ENCODE measurements at places on chromosomes 2 and 18.

DNA sequence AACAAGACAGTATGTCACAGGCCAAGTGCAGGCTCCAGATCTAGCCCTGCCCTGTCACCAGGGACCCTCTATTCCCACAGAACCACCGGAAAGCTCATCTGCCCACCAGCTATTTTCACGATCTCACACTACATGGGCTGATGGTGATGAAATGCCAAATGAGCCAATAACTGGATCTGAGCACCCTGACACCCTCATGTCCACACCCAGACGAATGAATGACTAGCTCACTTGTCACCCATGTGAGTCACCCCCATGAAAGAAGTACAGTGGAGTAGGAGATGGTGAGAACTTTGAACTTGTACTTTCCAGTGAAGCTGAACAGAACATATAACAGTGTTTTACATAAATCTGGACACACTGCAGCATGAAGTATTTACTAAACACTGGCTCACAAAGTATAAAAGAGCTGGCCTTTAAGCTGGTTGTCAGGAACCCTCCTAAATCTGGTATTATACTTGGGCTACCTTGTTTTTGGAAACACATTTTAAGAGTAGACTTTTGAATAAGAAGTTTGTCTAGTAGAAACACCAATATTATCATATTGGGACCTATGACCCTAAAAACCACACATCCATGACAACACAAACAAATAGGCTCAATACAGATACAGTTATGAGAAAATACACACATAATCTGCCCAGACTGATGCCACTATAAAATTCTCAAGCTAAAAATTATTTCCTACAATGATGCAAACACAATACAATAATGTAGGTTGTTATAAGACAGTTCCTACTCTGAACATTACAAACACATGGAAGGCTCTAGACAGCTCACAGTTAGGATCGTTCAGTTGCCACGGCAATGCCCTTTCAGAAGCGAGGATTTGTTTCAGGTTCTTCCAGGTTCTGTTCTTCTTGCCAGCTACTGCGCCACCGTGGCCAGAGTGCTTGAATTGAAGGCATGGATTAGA, 19.0 kb downstream of the INO80C start:
- H3K4me1 ChIP-seq, result peaks cover 46% of the 10 kb centered on the region
- peaks cover 8% of the 10 kb centered on the region for H3K36me3 ChIP-seq
- H3K27me3 ChIP-seq, result no peaks in the 10 kb centered on the region

DNA sequence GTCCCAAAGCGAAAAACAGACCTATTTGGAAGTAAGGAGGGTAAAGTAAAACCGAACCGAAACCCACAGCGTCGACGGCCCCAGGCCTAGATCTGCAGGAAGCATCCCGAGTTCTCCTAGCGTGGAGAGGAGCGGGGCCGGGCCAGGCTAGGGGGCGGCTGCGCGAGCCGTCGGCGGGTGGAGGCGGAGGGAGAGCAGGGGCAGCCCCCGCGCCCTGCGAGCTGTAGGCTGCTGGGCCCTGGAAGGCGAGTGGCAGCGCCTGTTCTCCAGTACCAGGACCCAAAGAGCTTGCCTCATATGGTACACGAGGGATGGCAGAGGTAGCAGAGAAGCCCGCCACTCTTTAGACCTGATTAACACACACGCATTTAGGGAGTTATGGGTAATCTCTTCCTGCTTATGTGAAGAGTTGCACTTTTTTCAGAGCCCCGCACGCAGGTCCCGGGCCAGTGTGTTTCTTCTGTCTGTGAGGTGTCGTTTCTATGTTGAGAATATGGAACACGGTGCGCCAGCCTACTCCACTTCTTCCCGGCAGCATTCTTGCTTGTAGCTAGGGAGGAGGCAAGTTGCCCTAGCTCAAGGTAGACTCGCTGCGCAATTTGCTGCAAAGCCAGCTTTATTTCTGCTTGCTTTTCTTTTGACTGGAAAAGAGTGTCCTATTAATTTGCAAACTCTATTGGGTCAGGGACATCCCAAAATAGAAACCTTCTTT, 71.1 kb downstream of the ARHGEF33 start:
- H3K4me3 ChIP-seq, result peak overlapping the region; percentile 65
- peaks cover 6% of the 10 kb centered on the region for H3K27me3 ChIP-seq
- no peak for DNase-seq
- no peaks in the 10 kb centered on the region for H3K36me3 ChIP-seq

- no peak overlapping the region for H3K4me3 ChIP-seq
- no peak overlapping the region for H3K27ac ChIP-seq
- H3K27me3 ChIP-seq, result no peaks in the 10 kb centered on the region
- no peaks in the 10 kb centered on the region for H3K4me1 ChIP-seq
- H3K36me3 ChIP-seq, result peaks cover 80% of the 10 kb centered on the region
- DNase-seq, result no peak
These were observed 15.9 kb downstream of the PDIA6 start for GRCh38 chr2:10796703-10797102.

GRCh38 chr18:332721-333510, 65.1 kb upstream of the THOC1 start:
- H3K4me3 ChIP-seq, result no peak overlapping the region
- no peak overlapping the region for H3K27ac ChIP-seq
- no peaks in the 10 kb centered on the region for H3K27me3 ChIP-seq
- peaks cover 14% of the 10 kb centered on the region for H3K4me1 ChIP-seq
- no peak for DNase-seq

GRCh38 chr2:8067784-8068336, 614.0 kb upstream of the ID2 start:
- no peaks in the 10 kb centered on the region for H3K27me3 ChIP-seq
- no peak overlapping the region for H3K27ac ChIP-seq
- H3K36me3 ChIP-seq, result no peaks in the 10 kb centered on the region
- no peaks in the 10 kb centered on the region for H3K4me1 ChIP-seq

DNA sequence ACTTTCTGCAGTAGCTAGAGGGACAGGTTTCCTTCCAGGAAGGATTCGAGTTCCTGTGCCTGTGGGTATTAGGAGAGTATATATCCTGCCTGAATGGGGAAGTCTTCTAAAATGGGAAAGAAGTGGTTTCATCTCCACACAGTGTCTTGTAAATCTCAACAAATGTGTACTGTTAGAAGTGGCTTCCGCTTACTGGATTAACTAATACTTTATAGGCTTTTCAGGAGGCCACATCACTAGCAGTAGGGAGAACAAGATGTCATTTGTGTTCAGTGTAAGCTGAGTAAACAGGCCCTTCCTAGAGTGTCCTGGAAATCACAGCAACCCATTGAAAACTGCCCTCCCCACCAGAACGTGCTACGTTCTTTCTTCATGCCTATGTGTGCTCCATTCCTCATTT, 12.5 kb upstream of the POLR1B start:
- no peaks in the 10 kb centered on the region for H3K4me1 ChIP-seq
- no peak overlapping the region for H3K27ac ChIP-seq
- H3K27me3 ChIP-seq, result no peaks in the 10 kb centered on the region
- peaks cover 51% of the 10 kb centered on the region for H3K36me3 ChIP-seq
- no peak for DNase-seq

GRCh38 chr2:220000586-220000985, 373.2 kb downstream of the SLC4A3 start:
- no peak for DNase-seq
- no peak overlapping the region for H3K27ac ChIP-seq
- no peak overlapping the region for H3K4me3 ChIP-seq
- H3K27me3 ChIP-seq, result no peaks in the 10 kb centered on the region

GRCh38 chr2:156619021-156619539, 182.9 kb downstream of the GPD2 start:
- DNase-seq, result peak; percentile 59
- no peak overlapping the region for H3K27ac ChIP-seq
- no peaks in the 10 kb centered on the region for H3K4me1 ChIP-seq

DNA sequence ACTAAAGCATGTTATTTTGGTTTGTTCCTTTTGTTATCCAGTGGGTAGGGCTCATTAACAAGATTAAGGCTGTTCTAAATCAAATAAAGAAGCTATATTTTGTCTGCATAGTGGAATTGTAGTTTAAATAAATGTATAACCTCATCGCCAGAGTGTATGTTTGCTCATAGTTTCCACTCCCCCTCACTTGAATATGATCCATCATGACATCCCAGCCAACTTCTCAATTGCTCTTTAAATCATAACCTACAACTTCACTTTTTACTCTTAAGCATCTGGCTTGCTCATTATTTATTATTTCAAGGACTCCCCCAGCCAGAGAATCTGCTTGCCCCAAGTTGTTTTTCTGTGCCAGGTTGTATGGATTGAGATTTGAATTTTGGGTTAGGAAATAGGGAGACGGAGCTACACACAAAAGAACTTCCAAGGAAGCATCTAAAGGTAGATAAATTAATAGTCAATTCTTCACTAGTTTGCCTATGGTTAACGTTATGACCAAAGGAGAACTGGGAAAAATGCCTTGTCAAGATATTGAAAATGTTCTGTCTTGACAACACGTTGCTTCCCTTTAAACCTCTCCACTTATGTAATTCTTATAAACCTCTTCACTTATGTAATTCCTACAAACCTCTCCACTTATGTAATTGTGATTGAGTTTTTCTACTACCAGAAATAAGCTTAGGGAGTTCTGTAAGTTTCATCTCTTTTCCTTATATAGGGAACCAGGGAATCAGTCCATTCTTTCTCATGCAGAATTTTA, 55.4 kb upstream of the UPP2 start:
- H3K27me3 ChIP-seq, result peaks cover 16% of the 10 kb centered on the region
- no peaks in the 10 kb centered on the region for H3K4me1 ChIP-seq
- H3K36me3 ChIP-seq, result no peaks in the 10 kb centered on the region
- H3K27ac ChIP-seq, result no peak overlapping the region

GRCh38 chr18:35144698-35145097, 96.1 kb upstream of the ZNF397 start:
- H3K27ac ChIP-seq, result no peak overlapping the region
- DNase-seq, result no peak
- no peaks in the 10 kb centered on the region for H3K4me1 ChIP-seq
- H3K36me3 ChIP-seq, result no peaks in the 10 kb centered on the region

DNA sequence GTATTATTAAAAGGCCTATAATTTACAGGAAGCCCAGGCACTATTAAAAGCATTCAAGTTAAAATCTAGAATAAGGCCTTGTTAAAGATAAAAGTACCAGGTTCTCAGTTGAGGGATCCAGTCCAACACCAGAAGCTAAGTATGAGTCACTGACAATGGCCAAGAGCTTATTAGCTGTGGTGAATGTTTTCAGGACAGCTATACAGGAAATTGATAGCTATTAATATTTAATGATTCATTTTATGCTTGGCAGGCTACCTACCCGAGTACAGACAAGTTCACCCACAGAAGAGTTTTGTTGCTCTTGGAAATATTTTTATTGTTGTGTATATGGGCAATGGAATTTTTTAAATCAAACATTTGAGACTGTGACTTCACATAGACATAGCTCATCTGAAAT, 729.6 kb upstream of the ZNF804A start:
- no peak for DNase-seq
- no peak overlapping the region for H3K27ac ChIP-seq
- H3K27me3 ChIP-seq, result no peaks in the 10 kb centered on the region
- no peak overlapping the region for H3K4me3 ChIP-seq

- H3K4me1 ChIP-seq, result no peaks in the 10 kb centered on the region
- no peak overlapping the region for H3K27ac ChIP-seq
- H3K4me3 ChIP-seq, result no peak overlapping the region
- H3K36me3 ChIP-seq, result no peaks in the 10 kb centered on the region
These were observed 15.5 kb upstream of the BIN1 start for GRCh38 chr2:127122361-127123027.

GRCh38 chr2:211055438-211055837, 499.0 kb downstream of the CPS1 start:
- no peak overlapping the region for H3K4me3 ChIP-seq
- no peaks in the 10 kb centered on the region for H3K27me3 ChIP-seq
- no peaks in the 10 kb centered on the region for H3K36me3 ChIP-seq
- no peaks in the 10 kb centered on the region for H3K4me1 ChIP-seq

DNA sequence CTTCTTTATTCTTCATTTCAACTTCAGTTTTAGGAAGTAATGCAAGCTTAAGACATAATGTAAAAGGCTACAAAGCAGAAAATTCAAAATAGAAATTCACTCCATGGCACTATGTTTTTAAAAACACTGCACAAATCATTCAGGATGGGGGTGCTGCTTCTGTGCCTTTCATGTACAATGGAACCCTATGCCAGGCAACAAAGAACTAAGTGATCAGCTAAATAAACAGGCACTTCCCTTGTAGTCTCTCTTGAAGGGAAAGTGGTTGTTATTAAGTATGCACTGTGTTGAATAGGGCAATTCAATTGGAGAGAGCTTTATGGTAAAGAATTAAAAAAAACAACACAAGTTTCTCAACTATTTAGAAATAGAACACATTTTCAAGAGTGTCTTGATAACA, 10.9 kb upstream of the ERBB4 start:
- no peaks in the 10 kb centered on the region for H3K36me3 ChIP-seq
- H3K27me3 ChIP-seq, result no peaks in the 10 kb centered on the region
- H3K27ac ChIP-seq, result no peak overlapping the region
- no peak overlapping the region for H3K4me3 ChIP-seq

DNA sequence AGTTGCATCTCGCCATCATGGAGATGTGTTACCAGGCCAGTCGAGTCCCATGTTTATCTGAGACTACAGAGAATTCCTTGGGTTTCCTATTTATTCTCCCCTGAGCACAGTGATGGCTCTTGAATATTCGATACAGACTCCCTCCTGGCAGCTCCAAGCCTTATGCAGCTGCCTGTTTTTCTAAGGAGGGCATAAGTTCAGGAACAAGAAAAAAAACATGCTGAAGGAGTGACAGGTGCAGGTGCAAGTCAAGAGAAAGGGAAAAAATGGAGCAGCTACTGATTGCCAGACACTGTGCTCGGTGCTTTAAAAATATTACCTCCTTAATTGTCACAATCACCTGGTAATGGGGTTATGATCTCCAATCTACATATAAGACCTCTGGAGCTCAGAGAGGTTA, 177.2 kb upstream of the DPP10 start:
- no peaks in the 10 kb centered on the region for H3K4me1 ChIP-seq
- H3K36me3 ChIP-seq, result no peaks in the 10 kb centered on the region
- H3K27ac ChIP-seq, result no peak overlapping the region
- DNase-seq, result no peak

DNA sequence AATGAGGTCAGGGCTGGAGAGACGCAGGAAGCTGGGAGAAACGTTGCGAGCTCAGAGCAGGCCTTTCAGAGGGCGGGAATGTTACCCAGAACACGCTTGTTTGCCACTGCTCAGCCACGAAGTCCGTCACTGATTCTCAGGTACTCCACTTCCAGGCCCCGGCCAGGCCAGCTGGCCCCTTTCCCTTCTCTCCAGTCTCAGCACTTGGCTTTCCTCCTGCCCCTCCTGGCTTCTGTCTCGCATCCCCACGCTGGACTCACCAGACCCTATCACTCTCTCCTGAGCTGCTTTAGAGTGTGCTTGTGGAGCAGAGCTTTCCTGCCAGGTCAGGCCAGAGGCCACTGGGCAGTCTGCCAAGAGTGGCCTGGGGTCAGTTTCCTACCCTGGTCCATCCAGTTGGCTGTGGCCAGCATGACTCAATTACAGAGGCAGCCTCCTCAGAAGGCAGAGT, 151.4 kb downstream of the TWIST2 start:
- no peaks in the 10 kb centered on the region for H3K36me3 ChIP-seq
- H3K27me3 ChIP-seq, result peaks cover 6% of the 10 kb centered on the region
- no peak for DNase-seq

GRCh38 chr18:9568186-9568585, 46.2 kb downstream of the PPP4R1 start:
- H3K27ac ChIP-seq, result no peak overlapping the region
- no peak for DNase-seq

GRCh38 chr2:19676770-19677169, 225.0 kb downstream of the TTC32 start:
- H3K27ac ChIP-seq, result no peak overlapping the region
- H3K36me3 ChIP-seq, result no peaks in the 10 kb centered on the region
- H3K4me3 ChIP-seq, result no peak overlapping the region
- peaks cover 7% of the 10 kb centered on the region for H3K4me1 ChIP-seq
- DNase-seq, result no peak

- H3K4me1 ChIP-seq, result no peaks in the 10 kb centered on the region
- no peaks in the 10 kb centered on the region for H3K27me3 ChIP-seq
- no peak overlapping the region for H3K27ac ChIP-seq
- peaks cover 7% of the 10 kb centered on the region for H3K36me3 ChIP-seq
These were observed 9.5 kb downstream of the RTTN start for GRCh38 chr18:70195852-70196434.

Data from osteoblast (primary cell).